ENCODE measurements at places on chromosomes 12 and 14.

GRCh38 chr12:51391283-51392123 lies at the start of gene GALNT6:
GALNT6 (minus strand) TSS chr12:51391406; CDS start chr12:51379781, 11,625 bp downstream.
- no peak for DNase-seq
- H3K27ac ChIP-seq, result no peak within 1 kb of the TSS
- no peaks in the 10 kb centered on the region for H3K4me1 ChIP-seq

DNA sequence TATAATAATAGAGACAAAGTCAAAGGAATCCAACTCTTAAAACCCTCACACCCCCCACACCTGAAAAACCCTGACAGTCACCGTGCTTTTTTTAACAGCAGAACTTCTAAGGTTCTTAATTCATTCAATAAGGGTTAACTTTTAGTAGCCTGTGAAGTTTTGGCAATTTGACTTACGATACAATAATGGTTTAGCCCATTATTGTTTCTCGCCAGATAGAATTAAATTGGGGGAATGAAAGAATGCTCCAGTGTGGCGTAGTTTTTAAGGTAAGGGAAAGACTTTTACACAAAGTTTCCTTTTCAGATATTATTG lies 604 bp upstream of the MAGOHB start:
- H3K4me3 ChIP-seq, result peak overlapping the region; percentile 78
- no peaks in the 10 kb centered on the region for H3K36me3 ChIP-seq
- H3K4me1 ChIP-seq, result peaks cover 7% of the 10 kb centered on the region
- DNase-seq, result no peak

GRCh38 chr14:78710963-78711362 lies 540.8 kb downstream of the NRXN3 start:
- no peak overlapping the region for H3K4me3 ChIP-seq
- H3K27ac ChIP-seq, result no peak overlapping the region
- DNase-seq, result no peak

GRCh38 chr14:104870368-104871144 lies 5.5 kb downstream of the CEP170B start:
- H3K4me3 ChIP-seq, result no peak overlapping the region
- no peaks in the 10 kb centered on the region for H3K36me3 ChIP-seq
- no peak overlapping the region for H3K27ac ChIP-seq

DNA sequence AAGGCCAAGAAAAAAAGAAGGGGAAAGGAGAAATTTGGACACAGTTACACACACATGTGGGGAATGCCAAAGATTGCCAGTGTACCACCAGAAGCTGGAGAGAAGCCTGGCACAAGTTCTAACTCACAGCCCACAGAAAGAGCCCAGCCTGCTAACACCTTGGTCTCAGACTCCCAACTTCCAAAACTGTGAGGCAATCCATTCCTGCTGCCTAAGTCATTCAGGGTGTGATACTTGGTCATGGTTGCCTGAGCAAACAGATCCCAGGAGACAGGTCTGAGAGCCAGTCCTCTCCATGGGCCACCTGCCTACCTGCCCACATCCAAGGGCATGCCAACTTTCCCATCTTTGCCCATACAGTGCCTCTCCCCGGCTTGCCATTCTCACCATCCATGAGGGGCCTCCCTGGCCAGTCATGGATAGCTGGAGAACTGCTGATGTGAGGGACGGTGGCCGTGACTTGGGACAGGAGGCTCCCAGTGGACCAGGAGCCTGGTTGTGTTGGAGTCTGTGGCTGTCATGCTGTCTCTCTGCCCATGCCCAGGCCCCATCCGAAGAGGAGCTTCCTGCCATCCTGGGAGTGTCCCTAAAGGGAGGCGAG lies 198.0 kb upstream of the RTL1 start:
- DNase-seq, result peak; percentile 3
- H3K27ac ChIP-seq, result no peak overlapping the region
- no peak overlapping the region for H3K4me3 ChIP-seq
- H3K27me3 ChIP-seq, result no peaks in the 10 kb centered on the region
- no peaks in the 10 kb centered on the region for H3K4me1 ChIP-seq
- no peaks in the 10 kb centered on the region for H3K36me3 ChIP-seq

All from testis (tissue), 5 donors.